CD4-positive, alpha-beta T cell treated with Interleukin-12 subunit alpha and Interleukin-12 subunit beta, for 1 hour (primary cell): ENCODE measurements at places on chromosomes 4 and X.

DNA sequence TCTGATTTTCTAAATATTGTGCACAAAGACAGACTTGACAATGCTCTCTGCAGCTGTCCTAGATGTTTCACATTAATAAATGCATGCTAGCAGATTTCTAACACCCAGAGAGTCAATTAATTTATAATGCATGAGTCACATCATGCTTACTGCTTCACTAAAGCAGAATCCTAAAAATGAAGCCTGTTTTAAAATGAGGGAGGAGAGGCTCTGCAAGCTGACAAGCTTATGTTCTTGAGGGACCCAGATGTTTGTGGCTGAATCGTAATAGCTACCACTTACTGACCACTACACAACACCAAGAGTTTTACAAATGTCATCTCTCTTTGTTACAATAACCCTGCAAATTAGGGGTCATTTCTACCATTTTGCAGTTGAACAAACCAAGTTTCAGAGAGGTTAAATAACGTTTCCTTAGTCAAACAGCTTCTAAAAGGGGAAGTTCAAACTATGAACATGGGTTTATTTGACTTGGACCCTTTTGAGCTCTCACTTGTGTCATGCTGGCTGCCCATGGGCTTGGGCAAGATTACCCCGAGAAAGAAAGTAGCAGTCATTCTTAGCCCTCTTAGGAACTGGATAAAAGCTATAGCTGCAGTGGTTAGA, 262.7 kb upstream of the ETNPPL start:
- DNase-seq, result no peak

DNA sequence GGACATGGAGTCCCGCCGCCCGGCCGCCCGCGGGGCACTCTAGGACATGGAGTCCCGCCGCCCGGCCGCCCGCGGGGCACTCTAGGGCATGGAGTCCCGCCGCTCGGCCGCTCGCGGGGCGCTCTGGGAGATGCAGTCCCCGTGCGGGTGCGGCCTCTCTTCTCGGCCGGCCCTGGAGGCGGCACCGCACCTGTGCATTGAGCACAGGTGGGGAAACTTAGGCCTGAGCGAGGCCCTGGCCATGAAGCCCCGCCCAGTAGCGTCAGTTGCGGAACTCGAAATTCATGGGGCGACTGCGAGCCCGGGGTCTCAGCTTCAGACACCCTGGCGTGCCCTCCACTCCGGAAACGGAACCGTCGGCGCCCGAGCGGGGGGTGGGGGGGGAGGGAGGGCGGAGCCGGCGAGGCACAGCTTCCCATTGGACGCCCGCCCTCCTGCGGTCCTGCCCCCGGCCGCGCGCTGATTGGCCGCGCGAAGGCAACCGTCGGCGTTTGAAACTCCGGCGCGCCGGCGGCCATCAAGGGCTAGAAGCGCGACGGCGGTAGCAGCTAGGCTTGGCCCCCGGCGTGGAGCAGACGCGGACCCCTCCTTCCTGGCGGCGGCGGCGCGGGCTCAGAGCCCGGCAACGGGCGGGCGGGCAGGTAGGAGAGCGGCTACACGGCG, at the start of the genes TACC3 and TMEM129:
Gene TACC3 (plus strand): TSS at position 519 of the 663 bp plus-strand sequence. CDS start 1,901 bp downstream, outside the sequence.
Gene TMEM129 (minus strand): TSS at position 321 of the 663 bp plus-strand sequence. CDS start 486 bp downstream, outside the sequence.
- DNase-seq, result peak; percentile 97

GRCh38 chr4:53863158-53863557, 201.2 kb downstream of the CHIC2 start:
- no peak for DNase-seq

GRCh38 chr4:53899586-53900270, 164.7 kb downstream of the CHIC2 start:
- DNase-seq, result no peak

DNA sequence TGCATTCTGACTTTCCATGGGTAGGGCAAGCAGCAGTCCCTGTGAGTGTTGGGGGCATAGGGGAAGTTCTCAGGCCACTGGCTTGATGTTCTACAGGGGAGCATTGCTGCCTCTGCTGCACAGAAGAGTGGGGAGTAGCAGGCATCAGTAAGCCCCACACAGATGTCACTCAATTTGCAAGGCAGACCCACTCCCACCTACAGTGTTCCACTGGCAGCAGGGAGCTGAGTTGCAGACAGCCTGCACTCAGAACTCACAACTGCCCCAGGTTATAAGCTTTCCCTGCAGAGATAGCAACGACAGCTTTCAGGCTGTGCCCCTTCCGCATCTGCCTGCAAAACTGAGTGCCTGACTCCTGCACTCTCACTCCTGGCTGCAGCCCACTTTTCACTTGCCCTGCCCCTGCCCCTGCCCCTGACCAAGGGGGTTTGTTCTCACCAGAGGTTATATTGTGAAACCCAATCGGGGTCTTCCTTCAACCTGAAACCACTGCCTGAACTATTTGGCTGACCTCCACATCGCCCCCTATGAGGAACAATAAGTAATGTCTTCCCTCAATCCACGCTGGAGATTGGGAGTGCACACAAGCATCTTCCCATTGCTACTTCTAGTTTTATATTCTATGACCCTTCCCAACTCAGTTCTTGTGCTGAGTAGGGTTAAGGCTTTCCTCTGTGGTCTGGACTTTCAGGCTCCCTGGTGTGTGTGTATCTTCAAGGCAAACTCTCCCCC, 227.4 kb upstream of the CXorf51B start:
- DNase-seq, result no peak

- DNase-seq, result no peak
Measured at GRCh38 chr4:39502019-39502663, 25.1 kb downstream of the UGDH start.

GRCh38 chrX:73562458-73562857, 539 bp upstream of the CHIC1 start:
- peak; percentile 4 for DNase-seq

DNA sequence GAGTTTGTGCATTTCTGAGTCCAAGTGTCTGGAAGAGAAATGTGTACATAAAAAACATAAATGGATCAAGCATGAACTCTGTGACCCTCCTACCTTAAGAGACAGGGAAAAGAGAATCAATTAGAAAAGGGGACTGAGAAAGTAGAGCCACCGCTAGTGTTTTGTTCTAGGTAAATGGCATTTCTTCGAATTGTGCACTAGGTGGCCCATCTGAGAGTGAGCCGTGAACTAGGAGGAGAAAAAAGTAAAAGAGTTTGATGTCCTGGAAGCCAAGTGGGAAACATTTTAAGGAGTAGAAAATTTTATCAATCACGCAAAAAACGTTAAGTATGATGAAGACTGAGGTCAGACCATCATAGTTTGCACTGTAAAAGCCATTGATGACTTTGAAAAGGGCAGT, 55.1 kb downstream of the NAF1 start:
- DNase-seq, result no peak

DNA sequence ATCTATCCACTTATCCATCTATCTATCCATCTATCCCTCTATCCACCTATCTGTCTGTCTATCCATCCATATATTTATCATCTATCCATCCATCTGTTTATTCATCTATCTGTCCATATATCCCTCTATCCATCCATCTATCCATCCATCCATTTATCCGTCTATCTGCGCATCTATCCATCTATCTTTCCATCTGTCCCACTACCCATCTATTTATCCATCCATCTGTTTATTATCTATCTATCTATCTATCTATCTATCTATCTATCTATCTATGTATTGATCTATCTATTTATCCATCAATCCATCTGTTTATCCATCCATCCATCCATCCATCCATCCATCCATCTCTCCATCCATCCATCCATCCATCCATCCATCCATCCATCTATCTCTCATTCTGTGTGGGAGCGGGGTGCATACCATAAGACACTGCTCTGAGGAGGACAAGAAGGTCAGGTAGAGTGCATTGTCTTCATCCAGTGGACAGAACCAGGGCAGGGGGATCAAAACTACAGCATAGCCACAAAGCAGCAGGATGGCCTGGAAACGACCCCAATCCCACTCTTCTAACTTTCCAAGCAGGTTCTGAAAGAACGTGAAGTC, 53.2 kb upstream of the ENPP6 start:
- DNase-seq, result no peak

- no peak for DNase-seq
Measured at GRCh38 chr4:35087218-35087617, 1157.1 kb downstream of the ARAP2 start.

DNA sequence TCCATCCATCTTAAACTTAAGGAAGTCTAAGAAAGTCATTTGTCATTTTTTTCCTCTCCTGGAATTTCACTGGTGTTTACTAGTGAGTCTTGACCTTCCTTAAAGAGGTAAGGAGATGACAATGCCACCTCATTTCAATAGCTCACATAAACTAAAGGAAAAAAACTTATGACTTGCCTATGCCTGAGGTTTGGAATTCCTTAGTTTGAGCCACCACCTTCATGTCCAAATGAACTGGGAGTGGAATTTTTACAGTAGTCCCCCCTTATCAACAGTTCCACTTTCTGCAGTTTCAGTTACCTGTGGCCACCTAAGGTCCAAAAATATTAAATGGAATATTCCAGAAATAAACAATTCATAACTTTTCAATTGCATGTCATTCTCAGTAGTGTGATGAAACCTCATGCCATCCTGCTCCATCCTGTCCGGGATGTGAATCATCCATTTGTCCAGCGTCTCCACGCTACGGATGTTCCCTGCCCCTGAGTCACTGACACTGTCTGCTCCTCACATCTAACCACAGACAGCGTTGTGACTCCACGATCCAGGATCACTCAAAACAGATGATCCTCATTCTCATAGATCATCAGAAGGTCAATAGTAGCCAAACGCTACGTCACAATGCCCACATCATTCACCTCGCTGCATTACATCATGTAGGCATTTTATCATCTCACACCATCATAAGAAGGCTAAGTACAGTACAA, 177.4 kb downstream of the SH3KBP1 start:
- DNase-seq, result no peak

DNA sequence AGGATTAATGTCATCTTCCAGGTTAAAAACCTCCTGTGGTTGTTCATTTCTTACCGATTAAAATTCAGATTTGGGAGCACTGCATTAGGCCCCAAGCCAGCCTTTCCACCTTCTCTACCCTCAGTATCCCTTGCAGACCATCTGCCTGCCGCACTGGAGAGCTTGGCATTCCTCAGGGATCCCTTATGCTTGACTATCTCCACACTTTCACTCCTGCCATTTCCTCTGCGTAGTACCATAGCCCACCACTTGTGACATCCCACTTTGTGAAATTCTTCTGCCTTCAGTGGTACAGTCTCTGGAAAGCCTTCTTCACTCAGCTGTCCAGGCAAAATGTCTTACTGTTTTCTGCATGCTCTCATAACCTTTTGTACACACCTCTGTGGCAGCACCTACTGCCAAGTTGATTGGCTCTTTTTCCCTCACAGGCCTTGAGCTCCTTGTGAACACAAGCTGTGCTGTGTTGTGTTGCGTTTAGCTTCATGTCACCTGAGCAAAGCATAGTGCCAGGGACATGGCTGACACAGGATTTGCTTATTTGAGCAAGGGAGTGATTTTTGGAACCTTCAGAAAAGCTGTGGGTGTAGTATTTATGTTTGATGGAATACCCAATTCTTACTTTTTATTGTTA, 156.4 kb downstream of the ARX start:
- DNase-seq, result no peak

GRCh38 chr4:70704931-70705182, 16.5 kb downstream of the UTP3 start:
- no peak for DNase-seq

DNA sequence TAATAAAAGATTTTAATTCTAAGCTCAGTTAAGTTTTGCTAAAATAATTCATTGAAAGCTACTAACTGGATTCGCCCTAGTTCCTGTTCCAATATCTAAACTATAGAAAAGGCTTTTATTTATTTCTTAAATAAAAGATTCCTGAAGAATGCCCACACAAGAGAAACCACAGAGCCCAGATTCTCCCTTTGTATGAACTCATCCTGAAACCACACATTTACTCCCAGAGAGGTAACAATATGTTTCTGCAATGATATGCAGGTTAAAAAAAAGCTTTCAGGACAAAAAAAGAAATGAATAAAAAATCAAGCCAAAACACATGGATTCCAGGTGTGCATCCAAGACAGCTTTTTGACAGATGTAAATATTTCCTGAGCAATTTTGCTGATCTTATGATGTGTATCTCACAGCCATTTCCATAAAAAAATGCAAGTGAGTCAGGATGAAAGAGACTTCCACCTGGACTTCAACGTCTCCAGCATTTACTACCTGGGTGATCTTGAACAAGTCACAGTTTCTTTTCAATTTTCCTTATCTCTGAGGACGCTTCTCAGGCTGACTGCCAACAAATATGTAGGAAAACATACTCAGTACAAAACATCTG, 234.4 kb upstream of the FAT1 start:
- DNase-seq, result no peak

GRCh38 chrX:125894947-125895346, 271.1 kb downstream of the DCAF12L2 start:
- no peak for DNase-seq

DNA sequence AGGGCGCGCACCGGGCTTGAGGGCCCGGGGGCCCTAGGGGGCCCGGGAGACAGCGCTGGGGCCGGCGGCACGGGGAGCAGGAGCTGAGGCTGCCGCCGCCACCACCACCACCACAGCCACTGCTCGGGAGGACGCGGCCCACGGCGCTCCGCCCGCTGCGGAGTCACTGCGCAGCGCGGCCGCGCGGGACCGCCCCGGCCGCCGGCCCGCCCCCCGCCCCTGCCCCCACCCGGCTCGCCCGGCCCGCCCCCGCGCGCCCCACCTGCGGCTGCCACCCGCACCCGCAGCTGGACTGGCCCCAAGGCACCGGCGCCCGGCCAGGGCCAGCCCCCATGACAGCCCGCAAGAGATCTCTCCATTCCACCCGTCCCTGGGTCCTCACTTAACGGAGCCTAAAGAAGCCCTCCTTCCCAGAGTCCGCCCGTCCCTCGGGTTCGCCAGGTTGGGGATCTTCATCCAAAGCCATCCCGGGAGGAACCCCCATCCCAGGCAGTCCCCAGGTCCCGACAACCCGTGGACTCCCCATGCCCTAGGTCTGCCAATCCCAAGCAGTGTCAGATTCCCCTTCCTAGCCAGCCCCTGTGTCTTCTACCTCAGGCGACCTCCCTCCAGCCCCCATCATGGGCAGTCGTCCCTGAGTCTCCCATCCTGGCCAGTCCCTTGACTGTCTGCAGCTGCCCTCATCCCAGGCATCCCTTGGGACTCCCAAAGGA, 40.0 kb upstream of the IQSEC2 start:
- DNase-seq, result peak; percentile 21

- DNase-seq, result peak; percentile 29
Measured at GRCh38 chr4:24470666-24471485, 113.5 kb downstream of the DHX15 start.

DNA sequence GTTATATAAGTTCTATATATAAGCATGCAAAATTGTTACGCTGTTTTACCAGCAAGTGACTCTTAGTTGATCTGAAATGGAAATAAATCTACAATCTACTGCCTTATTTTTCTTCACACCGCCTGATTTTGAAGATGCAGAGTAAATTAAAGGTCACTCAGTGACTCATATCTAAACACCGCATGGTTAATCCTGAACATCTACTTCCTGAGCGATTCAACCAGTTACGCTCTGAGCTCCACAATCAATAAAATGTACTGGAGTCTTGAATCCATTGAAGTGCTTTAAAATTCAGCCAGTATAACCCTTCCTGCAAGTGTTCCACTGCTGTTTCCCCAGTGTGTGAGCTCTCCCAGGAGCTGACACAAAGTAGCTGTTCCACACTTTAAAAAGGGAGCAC, 192.8 kb downstream of the SLC7A11 start:
- no peak for DNase-seq
